ENCODE measurements at places on chromosomes 11 and 22.

DNA sequence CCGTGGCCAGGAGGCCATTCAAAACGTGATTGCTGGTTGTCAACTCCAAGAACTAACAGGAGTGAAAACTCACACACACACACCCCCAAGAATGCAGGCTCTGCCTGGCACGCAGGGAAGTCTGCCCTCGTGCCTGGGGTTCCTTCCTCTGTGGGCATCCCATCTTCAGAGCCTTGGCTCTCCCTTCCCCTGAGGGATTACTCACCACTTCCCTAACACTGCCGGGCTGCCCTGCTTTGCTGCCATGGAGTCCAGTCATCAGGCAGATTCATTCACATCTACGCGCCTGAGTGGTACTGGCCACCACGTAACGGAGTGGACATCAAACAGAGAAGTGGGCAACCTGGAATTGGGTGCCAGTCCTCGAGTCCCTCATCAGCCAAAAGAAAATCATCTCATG, 120.7 kb upstream of the TMEM45B start:
- DNase-seq, result no peak

DNA sequence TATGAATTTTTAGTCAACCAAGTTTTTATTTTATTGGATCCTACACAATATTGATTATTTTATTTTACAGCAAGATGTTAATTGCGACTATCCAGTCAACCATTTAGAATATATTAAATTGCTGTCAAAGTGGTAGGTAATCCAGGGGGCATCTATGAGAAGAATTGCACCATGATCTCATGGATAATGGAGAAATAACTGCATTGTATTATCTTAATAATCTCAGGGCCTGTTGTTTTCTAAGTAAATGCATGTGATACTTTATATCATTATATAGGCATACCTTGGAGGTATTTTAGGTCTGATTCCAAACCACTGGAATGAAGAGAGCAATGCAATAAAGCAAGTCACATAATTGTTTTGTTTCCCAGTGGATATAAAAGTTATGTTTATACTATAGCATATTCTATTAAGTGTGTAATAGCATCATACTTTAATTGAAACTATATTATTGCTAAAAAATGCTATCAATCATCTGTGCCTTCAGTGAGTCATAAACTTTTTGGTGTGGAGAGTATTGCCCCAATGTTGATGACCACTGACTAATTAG, 595.4 kb upstream of the CHORDC1 start:
- DNase-seq, result no peak

GRCh38 chr11:62122076-62122475, 1.7 kb upstream of the INCENP start:
- DNase-seq, result no peak

- DNase-seq, result no peak
Observed at GRCh38 chr11:11046781-11047180, 188.9 kb upstream of the ZBED5 start.

DNA sequence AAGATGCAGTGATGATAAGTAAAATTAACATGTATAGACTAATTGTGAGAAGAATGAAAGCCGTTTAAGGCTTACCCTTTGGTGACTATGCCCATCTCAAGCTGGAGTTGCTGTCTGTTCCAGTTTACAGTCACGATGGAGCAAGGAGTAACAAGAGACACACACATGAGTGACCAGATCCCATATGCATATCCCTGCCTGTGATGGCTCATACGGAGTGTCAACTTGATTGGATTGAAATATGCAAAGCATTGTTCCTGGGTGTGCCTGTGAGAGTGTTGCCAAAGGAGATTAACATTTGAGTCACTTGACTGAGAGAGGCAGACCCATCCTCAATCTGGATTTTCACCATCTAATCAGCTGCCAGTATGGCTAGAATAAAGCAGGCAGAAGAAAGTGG, 786.8 kb downstream of the FAM181B start:
- no peak for DNase-seq

- no peak for DNase-seq
Observed at GRCh38 chr11:85464283-85464682, 162.9 kb downstream of the DLG2 start.

DNA sequence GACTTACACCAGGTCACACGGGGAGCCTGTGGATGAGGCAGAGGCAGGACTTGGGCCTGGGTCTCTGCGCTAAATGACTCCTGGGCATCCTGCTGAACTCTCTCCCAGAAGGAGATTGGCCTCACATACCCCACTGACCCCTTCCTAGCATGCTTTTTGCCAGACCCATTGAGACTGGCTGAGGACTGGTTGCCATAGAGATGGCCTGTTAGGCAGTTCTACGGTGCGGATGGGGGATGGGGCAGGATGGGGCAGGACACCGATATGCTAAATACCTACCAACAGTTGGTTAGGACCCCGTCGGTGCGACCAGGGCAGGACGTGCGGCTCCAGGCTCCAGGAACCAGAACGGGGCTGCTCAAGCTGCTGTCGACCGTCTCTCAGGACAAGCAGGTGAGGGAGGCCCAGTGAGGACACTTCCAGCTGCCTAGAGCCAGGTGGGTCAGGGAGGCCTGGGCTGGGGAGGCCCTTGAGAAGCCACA, at the start of gene TSGA10IP:
TSGA10IP (plus strand) TSS at position 51 of the 482 bp plus-strand sequence; CDS start at position 247, 196 bp downstream.
- DNase-seq, result no peak

- no peak for DNase-seq
Observed at GRCh38 chr11:1139441-1140083, 18.2 kb upstream of the MUC5AC start.

- DNase-seq, result no peak
Observed at GRCh38 chr11:90124371-90124770, 10.1 kb upstream of the NAALAD2 start.

- no peak for DNase-seq
Observed at GRCh38 chr11:15346907-15347306, 232.2 kb downstream of the INSC start.

- DNase-seq, result no peak
Observed at GRCh38 chr22:42268852-42269410, 1.5 kb downstream of the TCF20 start.

DNA sequence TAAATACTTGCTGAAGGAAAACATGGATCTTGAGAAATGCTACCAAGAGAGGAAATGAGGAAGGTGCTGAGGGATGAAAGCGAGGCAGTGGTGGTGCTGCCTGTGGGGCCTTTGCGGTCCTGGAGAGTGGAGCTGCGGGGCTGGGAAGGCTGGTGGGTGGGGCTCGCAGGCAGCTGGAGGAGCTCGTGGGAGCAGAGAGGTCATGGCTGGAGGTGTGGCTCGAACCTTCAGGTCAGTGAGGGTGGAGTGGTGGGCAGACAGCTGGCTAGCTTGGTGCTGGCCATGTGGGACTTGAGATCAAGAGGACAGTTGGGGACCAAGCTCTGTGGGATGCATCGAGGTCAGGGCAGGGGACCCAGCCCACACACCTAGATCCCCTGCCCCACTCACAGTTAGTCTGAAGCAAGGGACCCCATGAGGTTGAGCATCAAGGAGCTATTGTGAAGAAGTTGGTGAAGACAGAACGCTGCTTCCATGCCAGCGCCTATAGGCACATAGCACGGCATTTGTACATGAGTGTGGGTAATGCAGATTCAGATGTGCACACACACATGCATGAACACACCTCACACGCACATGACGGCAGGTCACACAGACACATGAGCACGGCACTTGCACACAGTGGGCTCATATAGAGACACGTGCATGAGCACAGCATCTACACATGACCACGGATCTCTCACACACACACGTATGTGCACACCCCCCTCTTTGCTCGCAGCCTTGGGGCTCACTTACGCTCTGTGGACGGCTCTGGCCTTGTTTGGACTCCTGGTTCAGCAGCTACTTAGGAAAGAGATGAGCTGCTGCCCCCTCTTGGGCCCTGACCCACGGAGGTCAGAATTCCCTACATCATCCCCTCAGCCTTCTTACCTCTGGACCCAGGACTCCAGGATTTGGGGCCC, 30.4 kb downstream of the SHANK3 start:
- no peak for DNase-seq

- no peak for DNase-seq
Observed at GRCh38 chr11:10080138-10080537, 213.9 kb downstream of the SBF2 start.

DNA sequence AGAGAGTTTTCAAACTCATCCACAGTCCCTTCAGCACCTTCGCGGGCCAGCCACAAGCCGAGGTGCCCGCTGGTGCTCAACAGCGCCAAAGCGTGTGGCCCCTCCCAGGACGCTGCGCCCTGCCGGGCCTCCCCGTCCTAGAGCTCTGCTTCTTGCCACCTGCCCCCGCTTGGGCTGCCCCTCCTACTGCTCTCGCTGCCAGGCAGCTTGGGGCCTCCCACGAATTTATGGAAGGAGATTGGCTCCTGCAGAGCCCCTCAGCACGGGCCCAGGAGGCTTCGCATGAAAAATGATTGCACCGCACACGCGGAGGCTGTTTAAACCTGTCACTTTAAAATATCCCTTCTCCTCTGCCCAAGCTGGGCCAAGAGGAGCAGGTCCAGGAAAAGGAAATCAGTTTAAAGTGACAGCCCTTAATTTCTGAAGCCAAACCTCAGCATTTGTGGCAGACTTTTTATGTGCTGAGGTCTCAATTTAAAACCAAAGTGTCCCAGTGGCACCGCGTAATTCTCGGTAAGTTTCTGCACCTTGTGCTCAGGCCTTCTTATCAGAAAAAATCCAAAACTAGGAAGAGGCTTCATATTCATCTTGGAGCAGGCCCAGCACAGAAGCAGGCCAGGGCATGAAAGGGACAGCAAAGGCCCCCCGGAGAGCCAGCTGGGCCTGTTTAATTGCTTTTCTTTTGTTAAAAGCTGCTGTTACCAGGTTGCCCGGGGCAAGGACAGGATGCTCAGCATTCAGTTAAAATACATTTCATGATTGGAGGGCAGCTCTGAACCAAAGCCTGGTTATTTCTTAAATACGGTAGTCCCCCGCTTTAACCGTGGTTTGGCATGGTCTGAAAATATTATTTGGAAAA, 303.6 kb downstream of the OPCML start:
- DNase-seq, result peak; percentile 93

DNA sequence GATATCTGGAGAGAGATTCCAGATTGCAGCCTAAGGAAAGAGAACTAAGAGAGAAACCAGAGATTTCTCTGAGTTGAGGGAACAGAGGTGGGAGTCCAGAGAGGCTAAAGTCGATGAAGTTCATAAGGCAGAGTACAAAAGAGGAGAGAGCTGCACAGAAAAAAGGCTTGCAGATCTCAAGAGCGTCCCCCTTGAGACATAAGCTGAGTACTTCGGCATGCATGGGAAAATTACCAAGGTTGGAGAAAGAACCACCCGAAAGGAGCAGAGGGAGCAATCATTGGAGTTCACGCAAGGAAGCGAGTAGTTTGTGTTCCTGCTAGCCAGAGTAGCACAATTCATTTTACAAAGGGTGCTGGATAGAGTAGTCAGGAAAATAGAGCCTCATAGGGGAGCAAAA, 293.5 kb downstream of the TMEM135 start:
- DNase-seq, result no peak

GRCh38 chr22:20438678-20439492, 1.3 kb upstream of the SCARF2 start:
- no peak for DNase-seq

- DNase-seq, result no peak
Observed at GRCh38 chr22:48664586-48664985, 1163.1 kb downstream of the BRD1 start.

GRCh38 chr22:33057363-33057995, 702 bp downstream of the SYN3 start:
- DNase-seq, result no peak

GRCh38 chr11:70942593-70942992, 309.8 kb downstream of the SHANK2 start:
- DNase-seq, result no peak

GRCh38 chr11:102577182-102577581, 46.6 kb upstream of the MMP7 start:
- no peak for DNase-seq

GRCh38 chr11:72308226-72309073, 64.5 kb upstream of the PHOX2A start:
- peak; percentile 98 for DNase-seq

GRCh38 chr11:69075421-69076128, 26.8 kb downstream of the TPCN2 start:
- no peak for DNase-seq

- peak; percentile 20 for DNase-seq
Observed at GRCh38 chr11:74989260-74989638, 516 bp downstream of the NEU3 start.

GRCh38 chr11:8103909-8104308, 22.9 kb downstream of the TUB start:
- no peak for DNase-seq

DNA sequence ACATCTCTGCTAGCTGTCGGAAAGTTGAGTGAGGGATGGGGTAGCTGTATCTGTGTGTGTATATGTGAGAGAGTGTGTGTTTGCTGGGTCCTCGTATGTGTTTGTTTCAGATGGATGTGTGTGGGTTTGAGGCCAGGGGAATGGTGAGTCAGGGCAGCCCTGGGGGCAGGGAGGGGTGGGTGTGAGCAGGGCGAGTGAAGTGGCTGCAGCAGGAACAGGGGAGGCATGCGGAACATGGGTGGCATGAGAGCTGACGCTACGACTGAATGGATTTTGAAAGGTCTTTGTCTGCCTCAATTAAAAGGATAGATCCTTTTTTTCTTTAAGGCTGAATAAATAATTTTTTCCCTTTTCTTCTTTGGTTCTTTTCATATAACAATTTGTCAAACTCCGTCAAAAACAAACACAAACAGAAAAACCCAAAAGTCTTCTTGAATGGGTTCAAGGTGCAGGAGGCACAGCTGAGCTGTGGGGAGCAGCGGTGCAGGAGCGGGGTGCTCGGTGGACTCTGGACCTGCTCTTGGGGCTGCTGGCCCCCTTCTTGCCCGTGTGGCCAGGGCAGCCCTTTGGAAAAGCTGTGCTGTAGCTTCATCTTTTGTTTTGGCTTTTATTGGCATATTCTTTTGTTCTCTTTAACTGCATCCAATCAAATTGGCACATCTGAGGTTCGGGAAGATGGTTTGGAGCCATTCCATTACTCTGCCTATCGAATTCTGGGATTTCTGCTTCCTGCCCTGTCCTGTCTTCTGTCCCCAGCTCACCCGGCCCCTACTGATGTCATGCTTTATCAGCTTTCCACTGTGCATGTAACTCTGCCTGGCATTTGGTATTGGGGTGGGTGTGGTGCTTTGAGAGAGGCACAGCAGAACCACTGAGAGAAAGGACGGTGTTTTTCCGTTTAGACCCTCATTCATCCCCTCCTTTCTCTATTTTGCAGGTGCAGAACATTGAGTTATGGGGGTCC, 80.1 kb downstream of the ADAMTS15 start:
- no peak for DNase-seq

DNA sequence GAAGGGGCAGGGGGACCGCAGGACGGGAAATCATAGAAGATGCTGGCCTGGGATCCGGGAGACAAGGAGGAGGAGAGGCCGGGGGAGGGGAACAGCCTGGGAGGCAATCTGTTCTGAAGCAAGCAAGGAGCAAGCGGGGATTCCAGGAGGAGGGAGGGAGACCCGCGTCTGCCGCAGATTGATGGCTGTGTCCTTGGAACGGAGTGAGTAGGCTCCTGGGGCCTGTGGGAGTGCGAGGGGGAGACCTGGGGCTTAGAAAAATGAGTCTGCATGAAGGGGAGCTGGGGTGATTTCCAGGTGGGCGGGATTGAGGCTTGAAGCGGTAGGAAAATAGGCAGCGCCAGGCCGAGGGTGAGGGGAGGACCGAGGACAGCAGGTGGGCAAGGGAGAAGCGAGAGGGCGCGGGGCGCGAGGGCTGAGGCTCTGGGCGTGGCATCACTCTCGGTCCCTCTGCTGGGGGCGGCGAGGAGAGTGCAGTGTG, 1.6 kb upstream of the LRRC55 start:
- DNase-seq, result no peak

Measured in NCI-H345 (cell line).